A549 treated with DMSO at 1 μM for 4 hours (cell line): ENCODE measurements at places on chromosomes 6 and 20. TPM values are rescaled to one million over a fixed set of nuclear protein-coding genes. Genes with fewer than 3 reads are reported as not detected.

TP53TG5 gene
- total RNA-seq = not detected in 5 replicates

PLA2G7 gene
- total RNA-seq = 0.05 TPM in 1 of 5 replicates, not detected in the others

DACT2 gene
- 0.20 to 0.65 TPM (median 0.53 TPM) in 5 replicates for total RNA-seq

HMGN4 gene
- total RNA-seq = 60.4 to 78.0 TPM (median 75.5 TPM) in 5 replicates

CDSN gene
- not detected in 5 replicates for total RNA-seq

RAET1E gene
- total RNA-seq = 2.2 to 3.4 TPM (median 2.9 TPM) in 5 replicates

SMPDL3A gene
- 1.8 to 3.4 TPM (median 2.6 TPM) in 5 replicates for total RNA-seq

CENPW gene
- total RNA-seq = 32.5 to 43.6 TPM (median 41.4 TPM) in 5 replicates

SAMD3 gene
- not detected in 5 replicates for total RNA-seq

OPN5 gene
- total RNA-seq = not detected in 5 replicates

LKAAEAR1 gene
- total RNA-seq = 1.3 to 1.8 TPM (median 1.4 TPM) in 4 of 5 replicates, not detected in the other

OTOR gene
- not detected in 5 replicates for total RNA-seq

MUC21 gene
- not detected in 5 replicates for total RNA-seq

SLC13A3 gene
- 0.12 TPM in 1 of 5 replicates, not detected in the others for total RNA-seq

ZFAND3 gene
- 50.8 to 64.5 TPM (median 55.1 TPM) in 5 replicates for total RNA-seq

IMPG1 gene
- total RNA-seq = not detected in 5 replicates

GRM1 gene
- 0.02 to 0.04 TPM (median 0.03 TPM) in 4 of 5 replicates, not detected in the other for total RNA-seq

CUL7 gene
- 7.3 to 8.5 TPM (median 7.6 TPM) in 5 replicates for total RNA-seq

SRMS gene
- total RNA-seq = 0.06 TPM in 1 of 5 replicates, not detected in the others

STMND1 gene
- total RNA-seq = not detected in 5 replicates

RPS6KA2 gene
- total RNA-seq = 0.07 to 0.26 TPM (median 0.19 TPM) in 5 replicates

KCNS1 gene
- not detected in 5 replicates for total RNA-seq

CLDN20 gene
- total RNA-seq = not detected in 5 replicates
